Upper lobe of left lung (tissue), 6 donors: ENCODE measurements at places on chromosomes 7 and 10. TPM values are rescaled to one million over a fixed set of nuclear protein-coding genes. Genes with fewer than 3 reads are reported as not detected.

DNA sequence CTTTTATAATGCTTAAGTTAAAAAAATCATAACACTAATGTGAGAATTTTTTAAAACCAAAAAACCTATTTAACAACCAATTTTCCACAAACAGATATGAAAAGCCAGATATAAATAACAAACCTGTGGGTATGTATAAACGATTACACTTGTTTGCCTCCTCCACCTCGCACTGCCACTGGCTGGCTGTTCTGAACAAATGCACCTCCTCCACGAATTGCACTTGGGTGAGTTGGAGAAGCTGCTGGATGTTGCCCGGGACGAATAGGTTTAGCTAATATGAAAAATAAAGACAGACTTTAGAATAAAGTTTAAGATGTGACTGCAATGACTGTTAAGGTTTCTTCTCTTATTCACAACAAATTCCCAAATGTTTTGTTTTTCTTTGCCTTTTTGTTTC, 40.8 kb downstream of the KIF5B start:
- DNase-seq = no peak

DNA sequence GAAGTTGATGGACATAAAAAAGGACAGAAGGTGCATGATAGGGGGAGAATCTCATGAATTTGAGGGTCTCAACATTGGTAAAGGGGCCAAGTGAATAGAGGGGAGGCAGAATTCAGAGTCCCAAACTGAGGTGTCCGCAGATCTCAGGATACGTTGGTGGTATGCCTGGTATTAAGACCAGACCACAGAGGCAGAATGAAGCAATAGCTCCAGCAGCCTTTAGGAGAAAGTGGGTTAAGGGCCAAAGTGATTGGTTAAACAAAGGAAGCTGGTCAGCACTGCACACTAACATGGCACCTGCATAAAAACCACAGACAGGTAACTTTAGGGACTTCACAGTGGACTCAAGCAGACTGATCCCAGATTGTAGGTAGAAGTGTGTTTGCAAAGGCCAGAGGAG, 37.5 kb downstream of the MEST start:
- no peak for DNase-seq

DNA sequence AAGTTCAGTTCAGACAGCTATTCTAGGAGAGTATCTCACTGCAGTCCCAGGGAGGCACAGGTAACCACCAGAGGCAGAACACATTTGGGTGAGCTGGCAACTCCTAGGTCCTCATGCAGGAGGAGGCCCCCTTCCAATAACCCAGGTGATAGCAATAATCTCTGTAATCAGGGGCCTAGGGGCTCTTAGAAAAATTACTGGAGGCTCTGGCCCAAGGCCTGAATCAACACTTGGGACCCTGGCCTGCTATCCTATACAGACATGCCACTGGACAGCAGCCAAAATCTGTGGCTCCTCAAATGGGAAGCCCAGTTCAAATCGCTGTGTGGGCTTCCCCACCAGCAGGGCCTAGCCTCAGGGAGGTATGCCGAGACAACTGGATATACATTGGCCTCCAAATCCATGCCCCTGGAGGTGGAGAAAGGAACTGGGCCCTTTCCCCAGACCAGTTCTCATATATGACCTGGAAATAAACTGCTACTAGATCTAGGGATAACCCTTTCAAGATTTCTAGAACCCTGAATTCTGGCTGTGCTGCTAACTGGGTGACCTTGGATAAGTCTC, 1.6 kb downstream of the AVPI1 start:
- no peak for DNase-seq

- no peak for DNase-seq
Measured at GRCh38 chr7:2180081-2180480, 52.7 kb downstream of the MAD1L1 start.

- DNase-seq = no peak
Measured at GRCh38 chr10:63677001-63677400, 155.8 kb downstream of the REEP3 start.

GRCh38 chr10:133124357-133125211, 35.4 kb upstream of the KNDC1 start:
- DNase-seq = peak; percentile 89

- DNase-seq = no peak
Measured at GRCh38 chr7:91995391-91996105, 54.9 kb downstream of the AKAP9 start.

GRCh38 chr10:61391281-61391680, 61.9 kb downstream of the TMEM26 start:
- no peak for DNase-seq

GRCh38 chr10:63267414-63268148, 134.5 kb downstream of the NRBF2 start:
- DNase-seq = no peak

- no peak for DNase-seq
Measured at GRCh38 chr7:100859856-100860255, 7.3 kb upstream of the TRIP6 start.

DNA sequence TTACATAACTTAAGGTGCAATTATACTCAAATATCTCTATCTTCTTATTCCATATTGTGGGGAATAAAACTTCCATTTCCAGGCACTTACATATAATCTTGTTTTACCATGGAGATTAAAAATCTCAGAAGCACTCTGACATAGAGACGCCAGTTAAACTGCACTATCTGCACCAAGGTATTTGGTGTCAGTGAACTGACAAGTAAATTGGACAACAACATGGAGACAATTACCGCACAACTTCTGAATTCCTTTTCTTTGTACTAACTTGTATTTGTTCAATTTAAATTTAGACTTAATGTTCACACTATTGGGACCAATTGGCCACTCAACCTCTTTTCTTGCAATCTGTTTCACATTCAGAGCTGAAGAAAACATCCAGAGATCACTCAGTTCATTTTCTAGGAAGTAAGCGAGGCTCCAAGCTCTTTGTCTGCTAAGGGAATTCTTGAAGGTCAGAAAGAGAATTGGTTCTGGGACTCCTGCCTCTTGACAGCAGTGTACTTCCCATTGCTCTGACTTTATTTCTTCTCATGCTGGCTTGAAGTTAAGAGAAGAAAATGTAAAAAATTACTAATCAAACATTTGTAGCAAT, 184.7 kb downstream of the CHCHD3 start:
- DNase-seq = no peak

GRCh38 chr10:88651101-88651551, 13.1 kb upstream of the LIPF start:
- no peak for DNase-seq

DNA sequence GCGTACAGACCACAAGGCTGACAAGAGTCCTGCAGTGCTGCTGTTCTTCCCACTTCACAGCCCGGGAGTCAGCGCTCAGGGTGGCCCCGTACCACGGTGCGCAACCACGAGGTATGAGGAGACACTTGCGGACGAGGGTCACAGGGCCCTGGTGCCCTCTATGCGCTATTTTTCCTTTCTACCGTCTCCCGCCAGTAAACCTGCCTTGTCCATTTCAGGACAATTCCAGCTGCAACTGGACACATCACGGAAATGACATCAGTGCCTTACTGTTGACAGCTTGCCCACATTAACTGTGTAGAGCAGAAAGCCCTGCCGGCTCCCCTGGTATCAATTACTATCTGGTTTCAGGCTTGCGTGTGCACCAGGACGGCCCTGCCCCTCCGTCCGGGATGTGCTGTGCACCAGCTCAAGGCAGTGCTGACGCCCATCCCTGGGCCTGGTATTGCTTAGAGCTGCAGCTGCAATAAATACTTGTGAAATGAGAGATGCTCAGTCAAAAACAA, 65.1 kb downstream of the ZRANB1 start:
- DNase-seq = no peak

GRCh38 chr10:81179805-81180452, 642.2 kb downstream of the SH2D4B start:
- no peak for DNase-seq

- no peak for DNase-seq
Measured at GRCh38 chr10:88721392-88721791, 15.3 kb downstream of the LIPK start.

DNA sequence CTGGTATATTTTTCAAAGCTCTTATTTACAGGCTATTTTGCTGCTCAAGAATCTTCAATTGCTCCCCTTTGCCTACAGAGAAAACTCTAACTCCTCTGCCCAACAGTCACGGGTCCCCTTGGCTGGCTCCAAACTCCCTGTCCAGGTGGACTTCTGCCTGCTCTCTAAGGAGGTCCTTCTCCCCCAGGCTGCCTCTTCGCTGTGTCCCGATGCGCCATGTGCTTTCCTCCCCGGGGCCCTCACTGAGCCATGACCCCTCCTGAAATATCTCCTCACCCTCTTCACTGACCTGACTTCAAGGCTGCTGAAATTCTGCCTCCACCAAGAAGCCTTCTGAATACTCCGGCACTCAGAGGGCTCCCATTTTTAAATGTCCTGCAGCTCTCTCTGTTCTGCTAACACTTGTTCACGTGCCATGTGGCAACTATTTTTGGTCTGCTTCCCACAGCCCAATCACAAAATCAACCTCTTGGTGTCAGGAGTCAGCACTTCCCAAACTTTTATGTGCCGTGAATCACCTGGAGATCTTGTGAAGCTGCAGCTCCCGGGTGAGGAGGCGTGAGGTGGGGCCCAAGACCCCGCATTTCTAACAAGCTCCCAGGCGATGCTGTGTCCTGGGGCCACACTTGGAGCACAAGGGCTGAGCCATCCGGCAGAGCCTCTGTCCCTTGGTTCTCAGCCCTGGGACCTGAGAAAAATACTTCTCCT, 85.7 kb upstream of the COL13A1 start:
- no peak for DNase-seq

- DNase-seq = no peak
Measured at GRCh38 chr10:102465466-102465865, 14.1 kb upstream of the C10orf95 start.

- DNase-seq = no peak
Measured at GRCh38 chr7:155589001-155589980, 42.9 kb upstream of the CNPY1 start.

DNA sequence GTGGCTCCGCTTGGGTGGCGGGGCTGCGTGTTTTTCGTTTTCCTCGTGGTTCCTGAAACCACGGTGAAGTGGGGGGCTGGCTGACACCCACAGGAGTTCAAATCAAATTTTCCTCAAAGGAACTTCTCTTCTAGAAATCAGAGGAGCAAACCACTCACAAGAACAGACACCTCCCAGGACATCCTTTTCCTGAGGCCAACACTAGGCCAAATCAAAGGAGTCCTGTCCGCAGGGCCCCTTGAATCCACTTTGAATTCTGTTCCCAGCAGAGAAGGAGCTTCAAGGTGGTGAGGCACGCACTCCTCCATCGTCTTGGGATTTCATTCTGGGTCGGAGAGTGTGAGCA, 29.9 kb upstream of the ZNF273 start:
- no peak for DNase-seq

DNA sequence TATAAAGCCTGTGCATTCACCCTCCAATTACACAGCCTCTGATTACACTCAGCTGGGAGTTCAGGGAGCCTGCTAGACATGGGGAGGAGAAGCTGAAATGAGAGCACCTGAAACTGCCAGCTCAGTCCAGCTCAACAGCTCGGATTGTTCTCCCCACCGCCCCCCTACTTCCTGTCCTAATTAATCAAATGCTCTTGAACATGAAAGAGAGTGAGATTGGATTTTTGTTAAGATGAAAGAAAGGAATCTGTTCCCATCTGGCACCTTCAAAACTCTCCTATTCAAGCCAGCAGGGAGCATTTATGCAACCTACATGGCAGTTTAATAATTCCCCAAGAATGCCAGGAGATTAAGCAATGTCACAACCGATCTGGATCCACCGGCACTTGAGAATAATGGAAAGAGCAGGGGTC, 98.0 kb downstream of the NPSR1 start:
- DNase-seq = no peak

GRCh38 chr10:26243351-26243720, 26.8 kb downstream of the GAD2 start:
- no peak for DNase-seq

- DNase-seq = no peak
Measured at GRCh38 chr10:29479081-29479925, 155.5 kb downstream of the SVIL start.

- DNase-seq = peak; percentile 33
Measured at GRCh38 chr7:101436221-101436735, 73.6 kb downstream of the COL26A1 start.

GRCh38 chr10:125024497-125025234, 82.7 kb downstream of the ZRANB1 start:
- DNase-seq = no peak

DNA sequence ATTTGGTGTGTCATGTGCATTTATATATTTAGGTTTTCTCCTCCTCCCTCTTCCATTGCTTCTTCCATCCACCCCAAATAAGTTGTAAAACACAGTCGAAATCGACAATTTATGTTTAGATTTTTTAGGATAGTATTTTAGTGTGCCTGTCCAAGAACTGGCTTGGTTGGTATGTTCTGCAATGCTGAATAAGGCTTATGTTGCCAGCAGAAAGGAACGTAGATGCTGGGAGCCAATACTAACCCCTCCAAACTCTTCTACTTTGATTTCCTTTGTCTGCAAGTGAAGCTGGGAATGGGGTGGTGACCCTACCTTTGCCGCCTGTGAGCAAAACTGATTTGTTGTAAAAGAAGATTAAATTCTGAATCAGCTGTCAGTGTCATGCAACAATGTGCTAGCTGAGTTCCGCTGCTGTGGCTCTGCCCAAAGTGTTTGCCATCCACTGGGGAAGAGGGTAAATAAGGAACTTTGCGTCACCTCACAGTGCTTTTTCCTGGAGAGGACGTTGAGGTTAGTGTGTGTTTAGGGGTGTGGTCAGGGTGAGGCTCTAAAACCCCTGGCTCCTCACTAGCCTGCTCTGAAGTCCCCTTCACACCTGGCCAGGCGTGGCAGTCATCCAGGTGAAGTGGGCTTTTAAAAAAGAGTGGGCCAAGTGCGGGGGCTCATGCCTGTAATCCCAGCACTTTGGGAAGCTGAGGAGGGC, 44.4 kb downstream of the TACC2 start:
- no peak for DNase-seq

DNA sequence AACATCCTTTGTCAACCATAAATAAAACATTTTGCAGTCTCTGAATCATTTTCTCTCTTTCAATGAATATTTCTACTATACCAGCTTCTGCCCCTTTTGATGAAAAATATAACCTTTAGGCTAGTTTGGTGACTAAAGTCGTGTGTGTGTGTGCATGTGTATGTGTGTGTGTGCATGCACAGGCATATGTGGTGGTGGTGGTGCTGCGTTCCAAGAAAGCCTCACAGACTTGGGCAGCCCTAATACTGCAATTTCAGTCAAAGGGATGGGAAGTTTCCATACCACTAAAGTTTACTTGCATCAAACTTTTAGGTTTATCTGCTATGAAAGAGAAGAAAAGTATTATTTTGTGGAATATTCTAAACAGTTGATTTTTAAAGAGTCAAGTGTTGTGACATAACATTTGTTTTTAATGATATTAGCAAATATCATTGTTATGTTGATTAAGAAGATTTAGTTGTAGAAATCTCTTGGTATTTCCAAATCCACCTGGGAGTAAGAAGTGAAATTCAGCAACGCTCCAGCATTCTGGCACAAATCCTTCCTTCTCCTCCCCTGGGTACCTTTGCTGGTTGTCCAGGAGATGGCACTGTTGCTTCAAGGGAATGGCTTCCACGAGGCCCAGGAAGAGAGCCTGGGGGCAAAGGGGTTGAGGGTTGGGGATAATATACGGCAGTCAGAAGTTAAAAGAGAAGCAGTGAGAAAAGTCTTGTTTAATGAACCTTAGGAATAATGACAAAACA, 41.5 kb downstream of the ASB4 start:
- no peak for DNase-seq

GRCh38 chr7:116546916-116547315, 22.1 kb downstream of the CAV1 start:
- no peak for DNase-seq

Gene MYH16
- total RNA-seq = not detected

Gene CPA1
- total RNA-seq = 21.8 TPM

Gene ANKRD7
- total RNA-seq = not detected

Gene IDI2
- total RNA-seq = not detected

Gene ZNF862
- 16.4 TPM for total RNA-seq

Gene TWIST1
- 0.77 TPM for total RNA-seq

Gene TMEM270
- total RNA-seq = not detected
